ENCODE measurements at places on chromosomes 2 and 18.

GRCh38 chr18:76741346-76741745 lies 81.0 kb upstream of the ZNF236 start:
- DNase-seq: no peak

GRCh38 chr2:63842149-63843061 lies 709 bp downstream of the UGP2 start:
- DNase-seq: peak; percentile 3

GRCh38 chr18:59763541-59764136 lies 66.4 kb upstream of the CCBE1 start:
- no peak for DNase-seq

DNA sequence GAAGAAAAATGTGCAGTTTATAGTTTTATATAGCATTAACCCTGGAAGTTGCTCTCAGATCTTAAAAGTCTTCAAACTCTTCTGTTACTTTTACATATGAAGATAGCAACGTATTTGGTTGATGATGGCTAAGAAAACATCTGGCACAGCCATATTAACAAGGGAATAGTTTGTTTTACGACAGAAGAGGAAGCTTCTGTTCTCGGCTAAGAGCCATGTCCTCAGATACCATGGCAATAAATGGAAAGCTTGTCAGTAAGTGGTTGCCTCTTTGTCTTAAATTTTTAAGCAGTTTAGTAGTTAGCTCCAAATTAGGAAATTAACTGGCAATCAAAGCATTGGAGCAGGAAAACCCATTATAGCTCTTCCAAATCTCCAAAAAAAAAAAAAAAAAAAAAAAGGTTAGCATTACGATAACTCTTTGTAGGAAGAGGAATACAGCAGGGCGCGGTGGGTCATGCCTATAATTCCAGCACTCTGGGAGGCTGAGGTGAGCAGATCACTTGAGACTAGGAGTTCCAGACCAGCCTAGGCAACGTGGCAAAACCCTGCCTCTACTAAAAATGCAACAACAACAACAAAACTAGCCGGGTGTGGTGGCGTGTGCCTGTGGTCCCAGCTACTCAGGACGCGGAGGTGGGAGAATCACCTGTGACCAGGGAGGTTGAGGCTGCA lies 4.5 kb upstream of the STON1 start:
- no peak for DNase-seq

GRCh38 chr18:23398401-23398800 lies 54.7 kb upstream of the RIOK3 start:
- no peak for DNase-seq

GRCh38 chr2:239498981-239499634 lies 98.3 kb upstream of the HDAC4 start:
- no peak for DNase-seq

- DNase-seq: no peak
These were observed 81.8 kb downstream of the C1QL2 start for GRCh38 chr2:119076713-119077112.

- DNase-seq: no peak
These were observed 317.0 kb downstream of the CYP26B1 start for GRCh38 chr2:71830497-71831192.

GRCh38 chr2:223932816-223933800 lies 12.0 kb downstream of the WDFY1 start:
- DNase-seq: no peak

- DNase-seq: no peak
These were observed 1.3 kb downstream of the CCDC68 start for GRCh38 chr18:54957996-54958395.

- no peak for DNase-seq
These were observed 84.8 kb downstream of the DTNB start for GRCh38 chr2:25588576-25588975.

GRCh38 chr2:129780316-129781270 lies 198.9 kb upstream of the RAB6C start:
- no peak for DNase-seq
